ENCODE measurements at places on chromosomes 1 and 21.

DNA sequence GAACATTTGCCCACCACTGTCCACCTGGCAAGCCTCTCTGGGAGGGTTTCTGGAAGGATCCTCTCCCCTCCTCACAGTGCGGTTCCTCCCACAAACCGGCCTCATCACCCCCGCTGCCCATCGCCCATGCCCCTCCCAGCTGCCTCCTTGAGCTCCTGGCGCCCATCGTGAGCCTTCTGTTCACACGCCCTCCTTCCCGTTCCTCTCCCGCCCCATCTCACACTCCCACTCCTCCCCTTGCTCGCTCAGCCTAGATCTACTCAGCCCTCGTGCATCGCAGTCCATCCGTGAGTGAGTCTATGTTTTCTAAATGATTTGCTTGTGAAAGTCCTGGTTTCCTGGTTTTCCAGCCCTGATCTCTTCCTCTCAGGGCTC, 119.1 kb upstream of the C1orf174 start:
- DNase-seq: no peak

DNA sequence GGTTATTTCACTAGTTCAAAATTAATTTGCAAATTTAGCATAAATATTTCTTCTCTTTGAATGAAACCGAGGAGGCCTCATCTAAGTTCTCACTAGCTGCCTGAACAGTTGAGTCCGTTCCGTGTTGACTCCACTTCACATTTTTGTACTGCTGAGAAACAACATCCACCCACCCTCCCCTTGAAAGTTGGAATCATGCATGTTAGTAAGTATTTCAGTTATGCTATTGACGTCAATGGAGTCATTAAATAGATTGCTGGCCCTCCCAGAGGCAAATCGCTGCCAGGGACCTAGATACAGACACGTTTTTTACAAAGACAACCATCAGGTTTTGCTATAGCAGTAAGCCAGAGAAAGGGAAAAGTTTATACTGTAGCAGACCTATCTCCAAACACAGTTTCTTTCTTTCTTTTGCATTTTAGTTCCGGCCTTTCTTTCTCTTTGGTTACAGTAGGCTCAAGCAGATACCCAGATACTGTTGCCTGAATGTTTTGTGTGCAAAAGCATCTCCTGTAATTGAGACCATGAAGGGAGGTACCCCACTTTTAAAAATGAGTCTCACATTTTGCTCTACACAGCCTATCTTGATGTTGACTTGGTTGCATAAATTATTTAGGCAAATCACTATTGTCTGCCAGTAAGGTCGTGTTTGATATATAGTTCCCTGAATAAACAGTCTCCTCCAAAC, 262.6 kb upstream of the SGIP1 start:
- DNase-seq: peak; percentile 98

DNA sequence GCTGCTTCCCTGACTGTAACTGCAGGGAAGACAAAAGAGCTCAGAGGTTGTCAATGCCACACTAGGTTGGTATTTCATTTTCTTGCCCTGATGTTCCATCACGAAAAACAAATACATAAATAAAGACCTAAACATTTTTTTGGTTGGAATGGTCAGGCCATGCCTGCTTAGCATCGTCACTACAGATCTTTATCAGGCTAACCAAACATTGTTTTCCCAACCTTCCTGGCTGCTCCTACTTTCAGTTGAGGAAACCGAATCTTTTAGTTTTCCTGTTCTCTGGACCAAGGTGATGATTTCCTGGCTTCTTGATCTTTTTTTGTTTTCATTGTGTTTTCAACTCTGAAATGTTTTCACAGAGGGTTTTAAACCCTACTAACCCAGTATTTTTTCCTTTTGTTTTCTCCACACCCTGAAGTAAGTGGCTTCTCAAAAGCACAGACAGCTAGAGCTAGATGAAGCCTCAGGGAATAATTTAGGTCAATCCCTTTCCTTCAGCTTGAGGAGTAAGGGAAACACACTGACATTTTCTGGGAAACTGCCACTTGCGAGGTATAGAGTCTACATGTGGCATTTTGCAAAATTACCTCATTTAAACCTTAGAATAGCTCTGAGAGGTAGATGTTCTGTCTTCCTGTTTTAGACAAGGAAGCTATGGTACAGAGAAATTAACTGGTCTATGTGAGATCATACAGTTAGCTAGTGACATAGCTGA, 67.2 kb upstream of the CNN3 start:
- DNase-seq: no peak

DNA sequence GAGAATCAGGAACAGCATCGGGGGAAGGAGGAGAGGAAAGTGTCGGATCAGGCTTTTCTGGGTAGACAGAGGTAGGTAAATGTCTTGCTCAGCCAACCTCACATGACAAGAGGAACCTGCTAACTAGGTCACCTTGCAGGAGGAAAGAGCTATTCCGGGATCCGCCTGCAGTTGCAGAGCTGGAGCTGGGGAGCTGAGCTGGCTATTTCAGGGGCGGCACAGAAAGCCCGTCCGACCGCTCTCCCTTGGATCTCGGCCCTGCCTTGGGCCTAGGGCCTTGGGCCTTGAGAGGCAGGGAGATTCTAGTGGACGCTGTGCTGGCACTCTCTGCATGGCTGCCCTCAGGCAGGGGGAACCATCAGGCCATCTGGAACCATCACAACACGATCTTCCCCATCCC, 56.5 kb upstream of the CTPS1 start:
- no peak for DNase-seq

GRCh38 chr1:16349847-16350406, 2.4 kb downstream of the FBXO42 start:
- DNase-seq: no peak

DNA sequence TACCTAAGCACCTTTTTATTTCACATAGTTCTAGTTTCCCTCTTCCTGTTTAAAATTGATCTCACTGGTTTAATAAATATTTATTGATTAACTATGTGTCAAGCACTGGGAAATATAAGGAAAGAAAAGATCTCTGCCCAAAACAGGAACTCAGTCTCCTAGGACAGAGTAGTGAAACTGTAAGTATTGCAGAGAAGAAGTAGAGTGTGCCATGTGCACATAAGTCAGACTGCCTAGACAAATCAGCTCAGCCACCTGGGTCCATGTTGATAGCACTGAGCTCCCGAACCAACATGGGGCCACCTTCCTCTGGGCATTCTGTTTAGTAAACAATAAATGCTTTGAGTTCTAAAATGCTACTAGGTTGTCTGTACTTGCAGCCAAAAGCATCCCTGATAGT, 9.8 kb upstream of the SSX2IP start:
- no peak for DNase-seq

DNA sequence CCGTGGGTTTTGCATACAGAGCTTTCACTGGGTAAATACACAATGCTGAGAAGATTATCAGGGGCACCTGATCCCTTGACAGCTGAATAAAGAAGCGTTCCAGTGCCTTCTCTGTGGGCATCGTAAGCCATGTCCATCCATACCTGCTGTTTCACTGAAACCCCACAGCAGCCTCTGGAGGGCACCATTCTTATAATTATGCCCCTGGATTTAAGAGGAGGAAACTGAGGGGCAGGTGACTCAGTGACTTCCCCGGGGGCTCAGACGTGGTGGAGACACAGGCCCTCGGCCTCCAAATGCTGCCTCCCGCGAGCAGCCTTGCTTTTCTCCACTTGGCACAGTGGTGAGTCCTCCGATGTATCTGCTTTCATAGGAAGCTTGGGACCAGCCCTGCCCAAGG, 56.7 kb downstream of the B3GALT5 start:
- no peak for DNase-seq

- DNase-seq: no peak
These were observed 788 bp downstream of the ISG15 start for GRCh38 chr1:1013922-1014648.

GRCh38 chr1:200512191-200512590, 102.4 kb upstream of the ZNF281 start:
- peak; percentile 57 for DNase-seq

DNA sequence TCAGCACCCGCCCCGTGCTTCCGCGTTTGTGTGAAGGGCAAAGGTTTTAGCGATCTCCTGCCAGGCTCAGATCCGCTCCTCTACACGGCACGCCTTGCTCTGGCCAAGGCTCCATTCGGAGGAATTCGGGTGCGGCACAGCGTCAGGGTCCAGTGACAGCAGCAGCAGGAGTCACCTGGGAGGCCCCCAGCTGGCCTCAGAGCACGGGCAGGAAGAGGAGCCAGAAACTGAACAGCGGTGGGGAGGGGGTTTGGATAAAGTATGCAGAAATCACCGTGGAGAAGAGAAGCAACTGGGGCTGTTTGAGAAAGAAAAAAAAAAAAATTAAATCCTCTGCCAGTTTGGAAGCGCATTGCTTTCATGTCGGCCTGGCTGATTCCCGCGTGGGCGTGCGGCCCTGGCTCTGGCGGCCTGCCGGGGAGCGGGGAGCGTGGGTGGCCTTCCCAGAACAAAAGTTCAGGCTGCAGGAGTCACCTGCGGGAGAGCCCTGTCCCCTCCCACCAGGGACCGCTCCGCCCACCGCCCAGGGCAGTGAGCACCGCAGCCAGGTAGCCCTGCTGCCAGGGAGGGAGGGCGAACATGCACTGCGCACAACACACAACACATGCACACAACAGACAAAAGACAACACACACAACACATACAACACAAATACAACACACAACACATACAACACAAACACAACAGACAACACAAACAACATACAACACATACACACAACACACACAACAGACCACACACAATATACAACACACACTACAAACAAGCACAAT, 107.6 kb downstream of the ETS2 start:
- peak; percentile 50 for DNase-seq

- DNase-seq: no peak
These were observed 36.2 kb downstream of the CELF3 start for GRCh38 chr1:151680391-151680790.

GRCh38 chr1:211643324-211644212, 31.9 kb downstream of the NEK2 start:
- DNase-seq: peak; percentile 49

DNA sequence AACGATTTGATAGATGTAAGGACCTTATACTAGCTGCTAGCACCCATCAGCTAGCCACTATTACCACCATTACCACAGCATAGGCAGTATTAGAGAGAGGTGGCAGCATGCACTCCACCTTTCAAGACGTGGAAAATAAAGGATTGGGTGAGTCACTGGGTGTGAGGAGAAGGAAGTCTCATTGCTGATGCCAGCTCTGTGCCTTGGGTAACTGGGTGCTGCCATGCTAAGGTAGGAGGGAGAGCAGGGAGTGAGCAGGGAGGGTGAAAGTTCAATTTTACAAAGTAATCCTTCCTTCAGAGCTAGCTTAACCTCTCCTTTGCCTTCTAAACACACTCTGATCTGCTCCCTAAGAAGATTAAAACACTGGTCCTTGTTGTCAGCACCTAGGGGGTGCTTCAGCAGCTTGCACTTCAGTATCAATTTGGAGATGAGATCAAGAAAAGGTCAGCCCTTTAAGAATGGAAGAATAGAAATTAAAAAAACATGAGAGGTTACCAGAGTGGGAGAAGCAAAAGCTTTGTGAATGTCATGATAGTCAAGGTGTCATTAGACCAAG, 1.8 kb upstream of the LIN9 start:
- no peak for DNase-seq

DNA sequence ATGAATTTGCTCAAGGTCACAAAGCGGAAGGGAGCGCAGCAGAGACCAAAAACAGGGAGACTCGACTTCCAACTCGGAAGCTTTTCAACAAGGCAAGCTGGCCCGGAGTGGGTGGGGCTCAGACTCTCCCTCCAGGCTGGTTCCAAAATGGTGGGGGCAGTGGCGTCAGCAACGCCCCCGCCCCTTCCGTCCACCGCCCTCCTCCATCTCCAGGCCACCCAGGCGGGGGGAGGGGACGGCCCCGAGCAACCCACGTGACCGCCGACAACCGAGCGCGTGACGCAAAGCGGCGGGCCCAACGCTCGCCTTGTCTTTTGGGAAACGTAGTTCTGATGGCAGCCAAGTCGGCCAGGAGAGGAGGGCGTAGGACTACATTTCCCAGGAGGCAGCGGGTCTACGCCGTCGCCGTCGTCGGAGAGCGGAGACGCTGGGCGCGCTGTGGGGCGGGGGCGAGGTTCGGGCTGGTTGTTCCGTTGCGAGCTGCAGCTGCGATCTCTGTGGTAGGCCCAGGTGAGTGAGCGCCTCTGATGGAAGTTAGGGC, at the start of gene THRAP3:
Gene THRAP3, plus strand, starts transcription at position 448 of the 541 bp plus-strand sequence. CDS start 58,121 bp downstream, outside the sequence.
- peak; percentile 100 for DNase-seq

DNA sequence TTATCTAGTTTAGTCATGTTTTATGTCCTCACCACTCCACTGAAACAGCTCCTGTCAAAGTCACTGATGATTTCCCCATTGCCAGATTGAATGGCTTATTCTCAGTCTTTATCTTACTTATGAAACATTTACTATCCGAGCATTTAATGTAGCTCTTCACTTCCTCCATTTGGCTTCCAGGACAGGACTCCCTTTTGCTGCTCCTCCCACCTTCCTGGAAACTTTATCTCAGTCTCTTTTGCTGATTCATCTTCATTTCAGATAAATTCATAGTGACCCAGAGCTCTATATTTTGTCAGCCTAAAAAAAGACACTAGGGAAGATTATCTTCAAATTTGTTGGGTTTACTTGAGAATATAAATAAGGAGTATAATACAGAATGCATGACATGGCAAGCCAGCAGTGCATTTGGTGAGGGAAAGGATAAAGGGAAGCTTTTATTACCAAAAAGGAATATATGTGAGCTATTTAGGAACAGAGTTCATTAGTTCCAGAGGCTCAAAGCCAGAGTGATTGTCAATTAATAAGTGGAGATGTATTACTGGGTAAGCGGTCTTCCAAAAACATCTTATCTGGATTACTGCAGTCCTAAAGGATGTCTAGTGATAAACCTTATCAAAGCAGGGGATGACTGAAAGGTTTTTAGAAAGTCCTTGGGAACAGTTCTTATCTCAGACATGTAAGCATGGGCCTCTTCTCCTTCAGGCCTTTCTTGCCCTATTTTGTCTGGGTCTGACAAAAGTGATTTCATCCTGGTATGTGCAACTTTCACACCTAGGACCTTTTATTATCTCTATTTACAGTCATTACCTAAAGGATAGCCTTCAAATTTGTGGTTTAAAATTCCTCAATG, 25.6 kb downstream of the IL23R start:
- DNase-seq: no peak

GRCh38 chr1:155261493-155261851, 688 bp downstream of the SCAMP3 start:
- no peak for DNase-seq

- DNase-seq: no peak
These were observed 124.6 kb upstream of the CXADR start for GRCh38 chr21:17388226-17388625.

- DNase-seq: peak; percentile 60
These were observed 33.4 kb upstream of the USH2A start for GRCh38 chr1:216456682-216457081.

- no peak for DNase-seq
These were observed 29.8 kb downstream of the RASSF5 start for GRCh38 chr1:206537141-206537540.

- no peak for DNase-seq
These were observed 11.9 kb upstream of the ZBTB21 start for GRCh38 chr21:42022091-42022430.

- DNase-seq: no peak
These were observed 42.5 kb upstream of the LRRN2 start for GRCh38 chr1:204728045-204728444.

DNA sequence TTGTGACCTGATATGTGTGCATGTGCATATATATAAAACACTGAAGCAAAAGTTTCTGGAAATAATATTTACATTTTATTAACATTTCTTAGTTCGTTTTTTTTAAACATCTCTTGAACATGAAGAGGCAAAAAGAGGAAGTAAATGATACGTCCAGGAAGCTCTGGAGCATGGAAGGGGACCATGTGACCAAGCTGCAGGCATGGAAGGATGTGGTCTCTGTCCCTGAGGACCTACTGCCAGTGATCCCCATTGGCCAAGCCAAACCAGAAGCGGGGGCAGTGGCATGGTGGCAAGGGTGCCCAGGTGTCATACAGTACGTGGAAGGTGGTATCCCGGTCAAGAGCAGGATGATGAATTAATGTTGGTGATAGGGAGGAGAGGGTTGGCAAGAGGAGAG, 268.3 kb upstream of the PROX1 start:
- no peak for DNase-seq
